ENCODE measurements at places on chromosomes 11 and 22.

DNA sequence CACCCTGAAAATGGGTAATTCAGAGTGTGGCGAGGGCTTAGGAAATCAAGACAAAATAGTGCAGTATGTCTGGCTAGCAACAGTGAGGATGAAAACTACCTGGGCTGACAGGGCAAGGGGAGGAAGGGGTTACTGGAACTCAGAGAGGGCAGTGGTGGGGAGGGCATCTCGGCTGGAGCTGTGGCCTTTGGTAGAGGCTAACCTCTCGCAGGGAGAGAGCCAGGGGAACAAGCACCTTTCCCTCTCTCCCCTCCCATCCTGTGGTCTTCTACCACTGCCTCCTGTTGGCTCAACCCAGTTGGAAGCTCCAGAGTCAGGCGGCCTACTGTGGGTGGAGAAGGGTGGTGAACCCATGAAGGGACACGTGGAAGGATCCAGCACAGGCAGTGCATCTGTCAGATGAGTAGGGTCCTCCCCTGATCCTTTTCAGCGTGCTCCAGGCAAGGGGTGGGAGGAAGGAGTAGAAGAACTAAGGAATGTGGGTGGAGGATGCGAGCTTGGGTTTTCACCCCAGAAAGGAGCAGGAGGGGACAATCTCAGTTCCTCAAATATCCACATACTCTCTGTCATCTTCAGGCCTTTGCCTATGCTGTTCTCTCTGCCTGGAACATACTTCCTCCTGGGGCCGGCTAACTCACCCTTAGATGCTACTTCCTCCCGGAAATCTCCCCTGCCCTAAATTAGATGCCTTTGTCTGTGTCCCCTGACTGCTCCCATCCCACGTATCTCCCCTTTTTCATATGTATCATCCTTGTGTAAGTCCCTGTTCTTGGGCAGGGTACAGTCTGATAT is 6.2 kb upstream of the KCNE3 start:
- no peak for DNase-seq

GRCh38 chr11:76664578-76665061 is 5.9 kb downstream of the LRRC32 start:
- DNase-seq = peak; percentile 44

DNA sequence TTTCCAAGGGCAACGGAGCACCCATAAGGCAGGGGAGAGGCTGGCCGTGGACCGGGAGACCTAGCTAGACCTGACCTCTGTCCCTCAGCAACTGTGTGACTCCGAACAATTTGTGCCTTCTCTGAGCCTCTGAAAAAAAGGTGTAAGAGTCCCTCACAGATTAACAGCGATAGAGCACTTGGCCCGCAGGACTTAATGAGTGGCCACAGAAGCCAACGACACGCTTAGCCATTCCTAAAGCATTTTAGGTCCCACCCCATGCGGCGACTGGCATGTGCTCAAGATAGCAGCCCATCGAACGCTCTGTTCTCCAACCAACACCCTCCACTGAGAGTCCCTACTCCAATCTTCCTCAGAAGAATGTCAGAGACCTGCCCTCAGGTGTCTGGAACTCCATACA is 1.5 kb downstream of the SULT4A1 start:
- DNase-seq = no peak

- DNase-seq = peak; percentile 94
Observed at GRCh38 chr11:44861849-44862557, 88.7 kb downstream of the TP53I11 start.

DNA sequence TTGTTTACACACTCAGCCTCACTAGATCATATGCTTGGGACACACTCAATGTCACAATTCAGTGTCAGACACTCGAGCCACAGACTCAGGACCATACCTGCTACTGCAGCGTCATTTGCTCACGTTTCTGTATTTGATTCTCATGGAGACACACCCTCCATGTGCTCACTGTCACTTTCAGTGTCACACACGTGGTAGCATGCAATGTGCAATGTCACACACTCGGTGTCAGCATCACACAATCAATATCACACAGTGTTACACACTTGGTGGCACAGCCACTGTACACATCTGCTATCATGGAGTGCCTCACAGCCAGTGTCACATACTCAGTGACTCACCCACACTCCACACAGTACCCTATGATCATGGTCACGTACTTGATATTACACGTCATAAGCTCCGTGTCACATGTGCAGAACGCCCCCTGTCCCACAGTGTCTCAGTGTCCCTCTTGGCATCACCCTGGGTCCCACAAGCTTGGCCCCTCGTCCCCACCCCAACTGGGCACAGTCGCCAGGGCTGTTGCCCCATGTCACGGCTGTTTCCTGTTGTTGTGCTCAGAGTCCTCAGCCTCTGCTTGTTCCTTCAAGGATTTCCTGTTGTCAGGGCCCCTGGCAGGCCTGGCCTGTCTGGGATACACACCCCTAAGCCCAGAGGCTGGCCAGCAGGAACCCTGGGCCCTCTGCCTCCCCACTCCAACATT is 49.6 kb downstream of the PDE2A start:
- no peak for DNase-seq

DNA sequence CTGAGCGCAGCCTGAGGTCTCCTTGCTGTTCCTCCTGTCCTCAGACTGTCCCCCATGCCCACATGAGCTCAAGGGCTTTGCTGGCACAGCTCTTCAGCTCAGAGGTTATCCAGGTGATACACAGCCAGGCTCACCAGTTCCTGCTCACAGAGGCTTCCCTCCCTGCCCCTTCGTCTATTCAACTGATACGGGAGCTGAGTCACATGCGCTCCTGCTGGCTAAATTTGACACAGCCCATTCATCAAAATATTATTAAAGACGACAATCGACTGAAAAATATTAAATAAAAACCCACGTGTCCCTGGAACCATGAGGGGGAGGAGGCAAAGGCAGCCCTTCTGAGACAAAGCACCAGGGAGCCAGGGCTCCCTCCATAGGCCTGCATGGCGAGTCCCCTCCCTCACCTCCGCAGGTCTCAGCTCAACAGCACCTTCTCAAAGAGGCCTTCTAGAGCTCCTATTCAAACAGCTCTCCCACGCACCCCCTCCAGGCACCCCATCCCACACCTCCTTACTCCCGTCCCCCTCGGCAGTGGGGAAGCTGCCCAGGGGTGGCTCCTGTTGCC is 40.5 kb downstream of the DUSP8 start:
- DNase-seq = no peak

GRCh38 chr11:121435132-121435531 is 17.0 kb upstream of the SORL1 start:
- DNase-seq = no peak

DNA sequence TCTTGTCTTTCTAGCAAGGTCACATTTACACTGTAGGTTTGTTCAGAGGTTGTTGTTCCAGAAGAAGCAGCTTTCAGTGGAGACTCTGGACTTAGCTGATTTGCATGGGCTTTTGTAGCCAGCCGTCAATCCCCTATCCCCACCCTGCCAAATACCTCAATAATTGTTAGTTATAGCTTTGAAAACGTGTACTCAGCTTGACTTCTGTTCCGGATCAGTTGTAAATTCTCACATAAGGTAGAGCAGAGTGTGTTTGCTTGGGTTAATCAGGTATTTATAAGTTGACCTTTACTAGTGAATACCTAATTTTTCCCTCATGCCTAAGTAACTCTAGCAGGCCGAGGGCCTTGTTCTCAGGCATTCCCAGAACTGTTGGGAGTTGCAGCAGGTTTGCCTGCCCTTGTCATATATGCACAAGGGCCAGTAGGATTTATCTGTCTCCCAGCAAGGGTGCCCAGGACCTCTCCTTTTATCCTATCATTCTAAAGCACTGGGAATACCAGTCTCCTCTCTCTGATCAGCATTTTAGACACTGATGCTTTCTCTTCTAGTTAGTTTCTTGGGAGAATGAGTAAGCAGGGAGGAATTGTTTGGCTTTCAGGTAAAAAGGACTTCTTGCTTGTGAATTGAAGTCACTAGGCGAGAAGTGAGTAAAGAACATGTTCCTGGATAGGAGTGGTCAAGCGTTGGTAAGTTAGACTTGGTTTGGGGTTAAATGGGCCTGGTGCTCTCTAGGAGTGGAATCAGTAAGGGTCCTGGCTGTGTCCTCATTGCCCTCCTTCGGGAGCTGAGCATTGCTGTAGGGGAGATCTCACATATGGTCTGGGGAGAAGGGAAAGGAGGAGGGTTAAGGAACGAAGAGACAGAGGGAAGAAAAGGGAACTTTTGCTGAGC is 22.1 kb downstream of the STIM1 start:
- no peak for DNase-seq

GRCh38 chr22:17734187-17734586 is 40.1 kb downstream of the BID start:
- DNase-seq = peak; percentile 65

DNA sequence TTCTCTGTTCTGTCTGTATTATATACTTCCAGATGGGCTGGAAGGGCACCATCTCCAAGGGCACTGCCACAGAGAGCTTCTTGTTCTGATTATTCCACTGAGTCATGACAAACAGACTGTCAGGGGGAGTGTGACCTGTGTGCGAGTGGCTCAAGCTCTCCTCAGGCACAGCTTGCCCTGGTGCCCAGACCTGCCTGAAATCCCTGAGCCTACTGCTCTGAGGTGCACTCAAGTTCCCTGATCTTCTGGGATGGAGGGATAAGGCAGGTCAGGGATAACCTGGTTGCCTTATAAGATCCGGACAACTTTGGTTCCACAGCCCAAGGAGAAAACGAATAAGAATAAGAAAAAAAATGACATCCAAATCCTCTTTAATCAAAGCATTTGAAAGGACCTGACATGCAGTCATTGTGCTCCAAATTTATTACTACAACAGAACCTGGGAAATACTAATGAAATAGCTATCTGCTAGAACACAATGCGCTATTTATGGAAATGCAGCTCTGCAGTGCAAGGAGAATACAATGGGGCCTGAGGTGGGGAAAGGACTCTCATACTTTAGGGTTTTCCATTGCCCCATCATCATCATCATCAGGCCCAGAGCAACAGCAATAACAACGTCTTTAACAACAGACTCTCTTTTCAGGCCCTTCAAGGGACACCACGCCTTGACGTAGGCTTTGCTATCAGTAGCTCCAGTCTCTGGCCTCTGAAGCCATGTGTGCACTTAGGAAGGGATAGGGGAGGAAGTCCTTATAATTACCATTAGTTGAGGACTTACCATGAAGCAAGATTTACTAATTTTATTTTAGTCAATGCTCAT is 217.1 kb upstream of the KIRREL3 start:
- no peak for DNase-seq

DNA sequence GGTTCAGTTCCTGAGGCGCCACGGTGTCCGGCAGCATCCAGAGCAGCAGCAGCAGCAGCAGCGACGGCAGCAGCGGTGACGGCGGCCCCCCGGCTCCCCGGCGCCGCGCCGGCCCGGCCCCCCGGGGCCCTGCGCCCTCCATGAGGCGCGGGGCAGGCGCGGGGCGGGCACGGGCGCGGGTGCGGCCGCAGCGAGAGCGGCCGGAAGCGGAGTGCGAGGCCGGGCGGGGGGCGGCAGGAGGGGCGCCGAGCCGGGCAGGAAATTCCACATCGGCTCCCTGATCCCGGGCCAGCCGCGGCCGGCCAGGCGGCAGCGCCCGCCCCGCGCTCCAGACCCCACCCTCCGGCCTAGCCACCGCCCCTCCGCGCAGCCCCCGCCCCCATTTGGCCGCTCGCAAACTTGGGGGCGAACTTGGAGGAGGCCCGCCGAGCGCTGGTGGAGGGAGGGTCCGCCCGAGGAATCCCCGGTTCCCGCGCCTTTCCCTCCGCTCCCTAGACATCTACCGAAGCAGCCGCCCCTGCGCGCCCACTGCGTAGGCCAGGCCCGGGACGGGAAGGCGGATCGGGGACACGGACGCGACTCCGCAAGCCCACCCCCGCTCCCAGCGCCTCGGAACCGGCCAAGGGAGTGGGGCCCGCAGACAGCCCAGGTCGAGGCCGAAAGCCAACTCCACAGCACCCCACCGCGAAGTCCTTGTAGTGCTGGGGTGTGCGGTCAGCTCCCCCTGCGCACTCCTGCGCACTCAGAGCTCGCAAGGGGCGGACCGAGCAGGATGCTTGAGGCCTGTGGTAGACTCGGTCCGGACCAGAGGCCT is at the start of gene SCARF2:
Gene SCARF2, minus strand, starts transcription at position 213 of the 814 bp plus-strand sequence. Its CDS starts 71 bp downstream, at position 142.
- DNase-seq = no peak

DNA sequence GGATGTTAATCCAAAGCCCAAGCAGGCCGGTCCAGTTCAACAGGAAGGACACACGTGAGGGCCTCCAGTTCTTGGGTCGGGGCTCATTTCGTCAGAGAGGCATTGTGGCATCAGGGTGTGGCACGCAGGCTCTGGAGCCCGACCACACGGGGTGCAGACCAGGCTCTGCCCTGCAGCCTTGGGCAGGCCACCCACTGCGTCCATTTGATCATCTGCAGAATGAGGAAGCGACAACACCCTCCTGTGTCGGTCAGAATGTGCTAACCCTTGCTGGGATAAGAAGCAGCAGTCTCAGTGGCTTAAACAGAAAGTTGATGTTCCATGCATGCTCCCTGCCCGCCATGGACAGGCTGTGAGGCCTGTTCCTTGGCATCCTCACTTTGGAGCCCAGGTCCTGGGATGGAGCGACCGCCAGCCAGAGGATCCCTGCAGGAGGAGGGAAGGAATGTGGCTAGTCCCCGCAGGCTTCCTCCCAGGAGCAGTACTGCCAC is 10.8 kb downstream of the RIBC2 start:
- no peak for DNase-seq

- no peak for DNase-seq
Observed at GRCh38 chr11:66696146-66696545, 18.5 kb upstream of the RBM4B start.

GRCh38 chr11:56885177-56885576 is 103.5 kb upstream of the OR5AK2 start:
- no peak for DNase-seq

GRCh38 chr11:27497284-27497866 is 9.2 kb downstream of the LIN7C start:
- DNase-seq = no peak

GRCh38 chr11:126113012-126113411 is 50.3 kb upstream of the CDON start:
- no peak for DNase-seq

GRCh38 chr22:29158546-29158945 is 47.1 kb upstream of the EMID1 start:
- DNase-seq = no peak

GRCh38 chr22:38316364-38317121 is 690 bp downstream of the CSNK1E start:
- DNase-seq = peak; percentile 57

DNA sequence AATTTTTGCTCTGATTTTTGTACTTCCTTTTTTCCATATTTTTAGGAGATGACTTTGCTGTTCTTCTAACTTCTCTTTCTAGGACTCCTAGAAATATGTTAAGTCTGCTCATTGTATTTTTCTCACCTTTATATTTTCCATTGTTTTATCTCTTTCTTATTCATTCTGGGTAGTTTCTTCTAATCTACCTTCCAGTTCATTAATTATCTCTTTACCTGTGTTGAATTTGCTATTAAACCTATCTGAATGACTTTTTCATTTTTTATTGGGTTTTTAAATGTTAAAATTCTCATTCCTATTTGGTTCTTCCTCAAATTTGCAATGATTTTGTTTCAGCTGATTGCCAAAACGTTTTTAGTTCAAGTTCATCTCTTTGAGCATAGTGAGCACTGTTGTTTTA is 27.8 kb upstream of the EHF start:
- no peak for DNase-seq

DNA sequence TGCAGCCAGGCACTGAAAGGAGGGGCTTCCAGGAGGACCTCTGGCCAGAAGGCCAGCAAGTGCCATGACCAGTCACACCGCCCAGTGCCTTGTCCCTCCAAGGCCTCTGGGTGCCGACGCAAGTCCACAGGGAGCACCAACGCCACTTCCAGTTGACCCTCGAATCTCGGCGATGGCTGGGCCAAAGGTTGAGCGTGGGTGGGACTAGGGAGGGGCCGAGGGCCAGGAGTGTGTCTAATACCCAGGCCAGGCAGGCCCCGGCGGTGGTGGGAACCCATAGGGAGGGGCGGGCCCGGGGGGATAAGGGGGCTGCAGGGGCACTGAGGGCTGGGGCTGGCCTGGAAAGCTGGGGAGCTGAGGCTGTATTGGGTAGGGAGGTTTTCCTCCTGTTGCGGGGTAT is 29.3 kb downstream of the CD5 start:
- no peak for DNase-seq
